Aorta (tissue), 5 donors: ENCODE measurements at places on chromosomes 6 and 20. TPM values are rescaled to one million over a fixed set of nuclear protein-coding genes. Genes with fewer than 3 reads are reported as not detected.

DNA sequence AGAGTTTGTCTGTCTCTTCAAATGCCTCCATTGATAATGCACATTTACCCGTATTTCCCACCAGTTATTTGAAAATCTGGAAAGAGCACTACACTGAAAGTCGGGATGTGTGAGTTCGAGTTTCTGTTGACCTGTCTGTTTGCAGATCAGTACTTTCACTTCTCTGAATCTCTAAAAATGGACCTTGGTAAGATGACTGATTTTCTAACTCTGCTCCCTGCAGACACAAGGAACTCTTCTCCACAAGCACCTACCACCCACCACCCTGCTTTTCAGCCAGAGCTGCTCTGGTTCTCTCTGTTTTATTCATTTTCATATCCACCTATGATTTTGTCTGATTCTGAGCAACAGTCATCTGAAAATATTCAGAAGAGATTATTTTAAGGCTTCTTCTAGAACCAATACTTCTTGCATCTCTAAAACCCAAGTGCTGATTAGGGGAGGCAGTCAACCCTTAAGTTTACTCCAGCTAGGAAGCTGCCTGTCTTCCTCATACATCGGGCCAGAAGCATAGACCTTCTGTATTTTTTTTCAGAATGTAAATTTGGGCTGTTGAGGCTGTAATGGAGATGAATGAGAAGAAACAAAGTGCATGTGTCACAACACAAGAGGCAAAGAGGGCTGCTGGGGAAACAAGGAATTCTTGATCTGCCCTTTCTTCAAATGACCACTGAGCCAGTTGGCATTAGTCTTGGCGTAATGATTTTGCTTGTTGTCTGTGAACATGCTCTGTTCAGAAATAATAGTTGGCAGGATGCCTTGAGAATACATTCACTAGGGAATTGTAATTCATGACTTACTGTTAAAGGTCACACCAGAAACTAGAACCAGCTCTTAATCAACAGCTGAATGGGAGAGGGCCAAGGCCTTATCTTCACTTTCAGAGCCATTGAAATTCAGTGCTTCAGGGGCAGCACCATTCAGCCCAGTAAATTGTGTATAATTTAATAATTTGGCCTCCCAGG, 85.4 kb upstream of the MYLIP start:
- DNase-seq = no peak

GRCh38 chr6:140078561-140079125, 704.2 kb upstream of the CITED2 start:
- DNase-seq = no peak

- no peak for DNase-seq
These were observed 509.5 kb upstream of the ID4 start for GRCh38 chr6:19327661-19328060.

- DNase-seq = no peak
These were observed 9.6 kb upstream of the BTN3A2 start for GRCh38 chr6:26355366-26355765.

GRCh38 chr6:168355716-168356522, 36.3 kb upstream of the DACT2 start:
- no peak for DNase-seq

GRCh38 chr6:50128420-50129005, 78.8 kb upstream of the DEFB112 start:
- no peak for DNase-seq

GRCh38 chr6:41392246-41392645, 56.8 kb downstream of the NCR2 start:
- no peak for DNase-seq

DNA sequence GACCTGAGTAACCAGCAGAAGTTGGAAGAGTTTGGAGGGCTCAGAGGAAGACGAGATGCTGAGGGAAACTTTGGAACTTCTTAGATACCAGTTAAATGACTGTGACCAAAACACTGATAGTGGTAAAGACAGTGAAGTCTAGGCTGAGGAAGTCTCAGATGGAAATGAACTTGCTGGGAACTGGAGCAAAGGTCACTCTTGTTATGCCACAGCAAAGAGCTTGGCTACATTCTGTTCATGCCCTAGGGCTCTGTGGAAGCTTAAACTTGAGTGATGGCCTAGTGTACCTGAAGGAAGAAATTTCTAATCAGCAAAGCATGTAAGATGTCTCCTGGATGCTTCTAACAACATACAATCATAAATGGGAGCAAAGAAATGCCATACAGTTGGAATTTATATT, 24.7 kb downstream of the WDR27 start:
- DNase-seq = no peak

DNA sequence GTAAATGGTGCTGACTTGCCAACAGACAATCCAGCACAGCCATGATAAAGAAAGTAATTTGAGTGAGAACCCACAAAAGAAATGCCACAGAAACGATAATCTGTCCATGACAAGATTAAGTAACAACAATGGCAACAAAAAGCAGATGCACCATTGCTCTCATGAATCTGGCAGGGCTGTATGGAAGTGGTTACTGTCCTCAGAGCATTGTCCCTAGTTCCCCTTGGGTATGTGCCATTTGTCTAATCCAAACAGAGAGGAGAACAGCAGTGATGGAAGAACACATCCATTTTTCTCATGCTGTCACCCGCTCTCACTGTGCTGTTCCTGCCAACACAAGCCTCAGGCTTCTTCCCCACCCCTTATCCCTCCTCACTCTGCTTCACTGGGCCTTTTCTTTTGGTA, 65.8 kb downstream of the REV3L start:
- no peak for DNase-seq

- no peak for DNase-seq
These were observed 449.8 kb downstream of the ADGRB3 start for GRCh38 chr6:69084746-69085335.

GRCh38 chr20:11048739-11049138, 374.9 kb upstream of the JAG1 start:
- DNase-seq = no peak

DNA sequence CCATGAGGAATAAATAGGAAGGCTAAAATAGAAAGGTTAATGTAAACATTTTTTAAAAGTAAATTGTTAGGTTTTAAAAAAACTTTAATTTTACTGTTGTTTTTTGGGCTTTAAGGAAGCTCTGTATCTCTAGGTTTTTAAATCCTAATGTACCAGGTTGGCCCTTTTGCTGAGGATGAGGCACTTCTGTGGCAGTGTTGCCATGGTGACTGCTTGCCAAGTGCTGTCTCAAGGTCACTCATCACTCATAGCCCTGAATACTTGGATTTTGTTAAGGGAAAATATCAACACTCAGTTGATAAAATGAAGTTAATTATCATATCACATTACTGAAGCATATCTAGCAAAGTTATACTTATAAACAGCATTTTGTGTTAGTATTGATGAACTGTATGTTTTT, 50.2 kb downstream of the NCOA3 start:
- no peak for DNase-seq

The KAT14 gene
- 11.8 TPM for total RNA-seq

The SLC17A1 gene
- not detected for total RNA-seq

The PLN gene
- total RNA-seq = 587 TPM

The EYA2 gene
- total RNA-seq = 10.7 TPM

The FAM217A gene
- total RNA-seq = not detected
